ENCODE measurements at places on chromosomes 7 and 10.

DNA sequence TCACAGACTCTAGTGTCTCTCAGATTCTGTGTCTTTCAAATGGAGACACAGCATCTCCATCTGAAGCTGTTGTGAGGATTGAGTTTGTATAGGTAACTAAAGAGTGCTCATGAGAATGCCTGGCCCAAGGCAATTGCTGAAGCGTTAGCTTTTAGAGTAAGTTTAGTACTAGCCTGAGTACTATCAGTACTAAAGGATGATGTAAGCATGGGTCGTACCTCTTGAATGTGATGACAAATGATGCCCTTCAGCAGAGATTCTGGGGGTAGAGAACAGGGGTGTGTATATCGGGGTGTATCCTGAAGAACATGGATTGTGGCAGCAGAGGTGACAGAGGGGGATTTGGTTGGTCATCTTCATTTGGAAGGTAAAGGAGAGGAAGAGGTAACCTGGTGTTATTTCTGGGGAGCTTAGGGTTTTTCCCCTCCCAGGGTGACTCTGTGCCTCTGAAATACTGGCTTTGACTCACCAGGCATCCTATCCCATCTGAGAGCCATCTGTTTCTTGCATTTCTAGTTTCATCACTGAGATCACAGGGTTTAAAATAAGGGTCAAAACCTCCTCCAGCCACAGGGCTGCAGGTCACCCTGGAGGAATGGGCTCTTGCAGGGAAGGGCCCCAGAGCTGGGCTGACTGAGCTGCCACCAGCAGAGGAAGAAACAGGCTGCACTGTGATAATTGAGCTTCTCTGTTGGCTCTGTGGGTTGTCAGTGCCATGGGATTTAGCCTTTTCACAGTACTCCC lies 756.0 kb downstream of the KCNMA1 start:
- DNase-seq: no peak

DNA sequence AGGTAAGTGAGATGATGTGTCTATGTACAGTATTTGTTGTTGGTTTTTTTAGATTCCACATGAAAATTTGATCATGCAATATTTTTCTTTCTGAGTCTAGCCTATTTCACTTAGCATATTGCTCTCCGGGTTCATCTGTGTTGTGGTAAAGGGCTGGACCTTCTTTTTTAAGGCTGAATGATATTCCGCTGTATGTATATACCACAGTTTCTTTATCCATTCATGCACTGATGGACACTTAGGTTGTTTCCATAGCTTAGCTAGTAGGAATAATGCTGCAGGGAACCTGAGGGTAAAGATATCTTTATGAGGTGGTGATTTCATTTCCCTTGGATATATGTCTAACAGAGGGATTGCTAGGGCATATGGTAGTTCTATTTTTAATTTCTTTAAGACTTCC lies 80.8 kb downstream of the FAM107B start:
- no peak for DNase-seq

- DNase-seq: no peak
These were observed 8.6 kb downstream of the SHH start for GRCh38 chr7:155803418-155804376.

DNA sequence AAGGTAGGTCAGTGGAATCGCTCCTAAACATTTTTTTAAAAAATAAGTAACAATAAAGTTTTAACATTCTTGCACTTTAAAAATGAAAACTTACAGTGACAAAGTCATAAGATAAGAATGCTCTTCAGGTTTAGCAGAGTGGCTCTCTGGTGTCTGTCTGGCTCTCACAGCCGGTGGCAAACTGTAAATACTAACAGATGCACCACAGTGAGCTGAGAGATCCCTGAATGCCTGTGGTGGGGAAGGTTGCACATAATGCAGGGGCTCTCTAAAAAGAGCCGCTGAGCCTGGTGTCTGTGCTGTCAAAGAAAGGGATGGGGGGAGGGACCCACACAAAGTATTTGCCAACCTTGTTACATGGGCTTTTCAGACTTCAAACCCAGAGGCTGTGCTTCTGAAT lies 498.3 kb downstream of the CCSER2 start:
- DNase-seq: no peak

- DNase-seq: no peak
These were observed 91.6 kb downstream of the CXCL12 start for GRCh38 chr10:44293306-44293778.

GRCh38 chr7:31529103-31529502 lies 15.2 kb downstream of the ITPRID1 start:
- DNase-seq: no peak

DNA sequence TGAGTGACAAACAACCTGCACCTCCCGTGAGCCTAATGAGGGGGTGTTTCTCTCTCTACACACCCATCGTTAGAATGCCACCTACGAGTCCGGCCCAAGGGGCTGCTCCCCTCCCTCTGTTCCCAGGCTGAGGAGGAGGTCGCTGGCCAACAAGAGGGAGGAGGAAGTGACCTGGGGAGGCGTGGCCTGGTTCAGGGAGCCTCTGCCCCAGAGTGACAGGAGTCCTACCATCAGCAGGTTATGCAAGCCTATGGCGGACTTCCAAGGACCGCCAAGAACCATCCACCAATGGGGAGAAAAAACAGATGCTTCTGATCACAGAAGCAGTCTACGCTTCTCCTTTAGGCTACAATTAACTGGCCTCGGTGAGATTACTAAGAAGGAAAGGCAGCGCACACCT lies 12.3 kb upstream of the EGFR start:
- DNase-seq: no peak

DNA sequence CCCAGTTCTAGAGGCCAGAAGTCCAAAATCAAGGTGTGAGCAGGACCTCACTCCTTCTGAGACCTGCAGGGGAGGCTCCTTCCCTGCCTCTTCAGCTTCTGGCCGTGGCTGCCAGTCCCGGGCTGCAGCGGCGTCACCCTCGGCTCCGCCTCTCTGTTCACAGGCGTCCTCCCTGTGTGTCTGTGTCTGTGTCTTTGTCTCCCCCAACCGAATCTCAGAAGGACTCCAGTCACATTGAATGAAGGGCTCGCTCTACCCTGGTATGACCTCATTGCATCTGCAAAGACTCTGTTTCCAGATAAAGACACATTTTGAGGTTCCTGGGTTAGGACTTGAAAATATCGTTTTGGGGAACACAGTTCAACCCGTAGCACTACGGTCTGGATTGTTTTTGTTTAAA lies 33.1 kb upstream of the GALNT11 start:
- DNase-seq: no peak

DNA sequence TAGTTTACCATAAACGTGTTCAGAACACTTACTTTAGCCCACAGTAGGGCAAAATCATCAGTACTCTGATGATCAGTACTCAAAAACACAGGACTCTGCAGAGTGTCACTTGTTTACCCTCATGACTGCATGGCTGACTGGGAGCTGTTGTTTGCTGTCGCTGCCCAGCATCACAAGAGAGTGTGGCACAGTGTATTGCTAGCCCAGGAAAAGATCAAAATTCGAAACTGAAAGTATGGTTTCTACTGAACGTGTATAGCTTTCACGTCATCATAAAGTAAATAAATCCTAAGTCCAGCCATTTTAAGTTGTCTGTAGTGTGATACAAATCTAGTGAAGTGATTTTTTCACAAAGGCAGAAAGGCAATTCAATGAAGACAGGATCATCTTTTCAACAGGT lies 184.6 kb downstream of the RAMP3 start:
- no peak for DNase-seq

DNA sequence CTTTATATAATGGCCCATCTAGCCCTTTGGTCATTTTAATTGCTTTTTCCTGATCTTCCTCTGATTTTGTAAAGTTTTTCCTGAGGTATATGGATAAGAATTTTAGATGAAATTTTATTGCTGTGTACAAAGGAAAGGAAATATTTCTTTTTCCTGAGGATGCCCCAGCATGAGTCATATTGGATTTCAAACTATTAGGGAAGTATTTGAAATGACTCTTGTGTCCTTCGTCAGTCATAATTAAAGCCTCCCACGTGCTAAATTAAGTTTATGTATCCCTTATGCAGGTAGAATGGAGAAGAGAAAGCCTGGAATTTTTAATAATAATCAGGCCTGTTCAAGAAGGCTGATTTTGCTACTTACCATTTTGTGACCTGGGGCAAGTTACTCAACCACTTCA lies 82.6 kb upstream of the GLI3 start:
- DNase-seq: no peak

DNA sequence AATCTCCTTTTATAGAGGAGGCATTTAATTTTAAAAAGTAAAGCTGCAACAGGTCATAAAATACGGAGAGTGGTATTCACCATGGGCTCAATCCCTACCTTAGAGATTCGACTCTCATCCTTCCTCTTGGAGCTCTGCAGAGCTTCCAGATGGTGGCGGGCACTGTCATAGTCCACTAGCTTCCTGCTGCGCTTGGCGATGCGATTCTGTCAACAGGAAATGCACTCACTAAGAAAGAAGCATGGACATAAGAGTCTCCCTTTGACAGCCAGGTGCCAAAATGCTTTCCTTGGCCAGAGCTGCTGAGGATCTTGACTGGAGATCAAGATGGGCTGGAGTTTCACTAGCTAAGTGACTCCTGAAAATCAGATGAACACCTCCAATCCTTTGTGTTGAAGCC lies 154.4 kb downstream of the AMPH start:
- no peak for DNase-seq

DNA sequence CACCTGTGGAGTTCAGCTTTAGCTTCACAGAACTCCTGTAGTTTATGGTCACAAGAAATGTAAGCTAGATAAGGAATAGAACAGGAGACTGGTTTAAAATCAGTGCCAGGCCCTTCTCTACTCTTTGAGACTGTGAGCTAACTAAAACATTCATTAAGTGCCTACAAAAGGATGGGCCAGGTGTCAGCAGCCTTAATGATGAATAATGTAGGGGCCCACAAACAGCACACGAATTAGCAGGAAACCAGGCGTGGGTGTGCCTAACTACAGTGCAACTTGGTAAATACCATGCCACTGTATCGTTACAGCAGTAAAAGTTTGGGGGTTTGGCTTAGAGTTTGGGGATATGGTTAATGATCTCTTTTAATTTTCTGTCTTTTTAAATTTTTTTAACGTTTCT lies 6.1 kb upstream of the ABLIM1 start:
- DNase-seq: no peak

DNA sequence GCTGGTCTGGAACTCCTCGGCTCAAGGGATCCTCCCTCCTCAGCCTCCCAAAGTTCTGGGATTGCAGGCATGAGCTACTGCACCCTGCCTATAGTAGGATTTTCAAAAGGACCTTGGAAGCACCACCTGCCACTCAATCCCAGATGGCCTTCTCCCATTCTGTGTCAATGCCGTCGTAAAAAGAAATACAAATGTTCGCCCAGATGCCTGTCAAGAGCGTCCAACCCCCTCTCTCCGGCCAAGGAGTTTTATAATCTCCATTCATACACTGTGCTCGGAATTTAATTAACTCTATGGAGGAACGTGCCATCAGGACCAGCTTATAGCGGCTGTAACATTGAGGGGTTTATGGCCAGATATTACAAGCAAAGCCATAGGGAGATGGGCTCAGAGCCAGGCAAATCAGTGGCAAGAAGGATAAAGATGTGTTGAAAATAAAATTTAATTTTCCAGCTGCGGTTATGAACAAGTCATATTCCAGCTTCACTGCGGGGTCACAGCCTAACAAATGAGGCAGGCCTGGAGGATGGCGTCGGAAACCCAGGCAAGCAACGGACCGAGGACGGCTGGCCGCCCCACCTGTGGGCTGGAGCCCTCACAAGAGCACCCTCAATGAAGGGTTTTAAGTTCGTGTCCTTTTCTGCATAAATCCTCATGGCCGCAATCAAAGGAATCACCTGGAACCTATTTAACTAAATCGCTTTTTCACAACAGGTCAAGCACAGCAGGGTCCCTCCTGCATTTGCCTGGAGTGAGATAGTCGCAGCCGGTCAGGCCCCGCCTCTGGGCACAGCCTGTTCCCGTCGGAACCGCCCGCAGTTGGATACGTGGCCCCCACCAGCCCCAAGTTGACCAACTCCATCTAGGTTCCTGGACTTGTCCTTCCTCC lies 374.5 kb upstream of the FOXK1 start:
- no peak for DNase-seq

DNA sequence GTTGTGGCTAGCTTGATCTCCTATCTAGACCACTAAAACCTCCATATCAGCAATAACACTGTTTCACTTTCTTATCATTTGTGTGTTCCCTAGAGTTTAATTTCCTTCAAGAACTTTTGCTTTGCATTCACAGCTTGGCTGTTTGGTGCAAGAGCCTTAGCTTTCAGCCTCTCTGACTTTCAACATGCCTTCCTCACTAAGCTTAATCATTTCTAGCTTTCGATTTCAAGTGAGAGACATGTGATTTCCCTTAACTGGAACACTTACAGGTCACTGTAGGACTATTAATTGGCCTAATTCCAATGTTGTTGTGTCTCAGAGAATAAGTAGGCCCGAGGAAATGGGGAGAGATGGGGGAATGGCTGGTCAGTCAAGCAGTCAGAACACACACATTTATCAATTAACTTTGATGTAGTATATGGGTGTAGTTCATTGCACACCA lies 10.6 kb upstream of the BPGM start:
- no peak for DNase-seq

DNA sequence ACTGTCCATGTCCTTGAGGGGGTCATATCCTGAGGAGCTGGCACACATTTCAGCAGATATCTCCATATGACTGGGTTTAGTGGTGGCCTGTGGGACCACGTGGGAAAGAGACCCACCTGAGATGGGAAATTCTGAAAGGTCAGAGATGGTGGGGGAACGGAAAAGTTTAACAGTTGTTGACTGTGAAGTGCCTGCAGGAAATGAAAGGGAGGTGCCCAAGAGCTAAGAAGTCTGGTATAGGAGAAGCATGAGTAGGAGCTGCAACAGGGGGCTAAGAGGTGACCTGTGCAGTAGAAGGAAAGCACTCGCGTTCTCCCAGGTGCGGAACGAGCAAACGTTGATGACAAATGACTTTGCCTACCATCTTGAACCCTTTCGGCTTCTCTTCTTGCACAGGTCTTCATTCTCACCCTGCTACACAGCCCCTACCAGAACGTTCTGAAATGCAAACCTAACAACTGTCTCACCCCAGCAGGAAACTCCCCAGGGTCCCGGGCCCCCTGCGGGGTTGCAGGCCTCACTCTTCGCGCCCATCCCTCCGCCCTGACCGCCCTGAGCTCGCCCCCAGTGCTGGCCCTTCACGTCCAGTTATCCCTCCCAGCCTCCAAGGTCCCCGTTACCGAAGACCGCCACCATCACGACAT lies 9.8 kb upstream of the FXYD4 start:
- DNase-seq: no peak

- no peak for DNase-seq
These were observed 88.5 kb upstream of the LRRTM3 start for GRCh38 chr10:66837335-66837734.

GRCh38 chr7:2872296-2872874 lies 28.3 kb upstream of the GNA12 start:
- DNase-seq: peak; percentile 10

DNA sequence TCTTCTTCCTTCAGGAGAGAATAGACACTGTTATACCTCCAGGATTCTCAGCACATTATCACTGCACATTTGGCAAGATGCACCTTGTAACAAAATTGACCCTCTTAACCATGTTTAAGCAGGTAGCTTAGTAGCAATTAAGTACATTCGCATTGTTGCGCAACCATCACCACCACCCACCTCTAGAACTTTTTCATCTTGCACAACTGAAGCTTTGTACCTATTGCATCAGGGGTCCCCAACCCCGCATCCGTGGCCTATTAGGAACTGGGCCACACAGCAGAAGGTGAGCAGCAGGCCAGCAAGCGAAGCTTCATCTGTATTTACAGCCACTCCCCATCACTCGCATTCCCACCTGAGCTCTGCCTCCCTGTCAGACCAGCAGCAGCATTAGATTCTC lies 29.9 kb upstream of the SMURF1 start:
- DNase-seq: no peak
